ENCODE measurements at places on chromosomes 7 and 10.

- DNase-seq, result no peak
Measured at GRCh38 chr10:44723619-44724325, 187.4 kb upstream of the TMEM72 start.

DNA sequence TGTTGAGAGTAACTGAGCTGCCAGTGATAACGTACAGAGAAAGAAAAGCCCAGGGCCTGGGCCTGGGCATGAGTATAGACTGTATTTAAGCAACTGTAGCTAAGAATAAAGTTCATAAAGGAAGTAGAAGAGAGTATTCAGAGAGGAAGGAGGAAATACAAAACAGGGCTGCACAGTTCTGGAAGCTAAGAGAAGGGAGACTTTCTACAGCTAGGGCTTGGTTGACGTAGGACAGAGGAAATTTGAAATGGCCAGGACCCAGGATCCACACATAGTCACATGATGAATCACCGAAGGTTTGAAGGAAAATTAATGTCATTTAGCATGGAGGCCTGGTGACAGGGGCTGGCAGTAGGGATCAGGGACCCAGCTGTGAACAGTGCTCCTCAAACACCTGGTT lies 66.7 kb downstream of the ARL4A start:
- DNase-seq, result no peak

DNA sequence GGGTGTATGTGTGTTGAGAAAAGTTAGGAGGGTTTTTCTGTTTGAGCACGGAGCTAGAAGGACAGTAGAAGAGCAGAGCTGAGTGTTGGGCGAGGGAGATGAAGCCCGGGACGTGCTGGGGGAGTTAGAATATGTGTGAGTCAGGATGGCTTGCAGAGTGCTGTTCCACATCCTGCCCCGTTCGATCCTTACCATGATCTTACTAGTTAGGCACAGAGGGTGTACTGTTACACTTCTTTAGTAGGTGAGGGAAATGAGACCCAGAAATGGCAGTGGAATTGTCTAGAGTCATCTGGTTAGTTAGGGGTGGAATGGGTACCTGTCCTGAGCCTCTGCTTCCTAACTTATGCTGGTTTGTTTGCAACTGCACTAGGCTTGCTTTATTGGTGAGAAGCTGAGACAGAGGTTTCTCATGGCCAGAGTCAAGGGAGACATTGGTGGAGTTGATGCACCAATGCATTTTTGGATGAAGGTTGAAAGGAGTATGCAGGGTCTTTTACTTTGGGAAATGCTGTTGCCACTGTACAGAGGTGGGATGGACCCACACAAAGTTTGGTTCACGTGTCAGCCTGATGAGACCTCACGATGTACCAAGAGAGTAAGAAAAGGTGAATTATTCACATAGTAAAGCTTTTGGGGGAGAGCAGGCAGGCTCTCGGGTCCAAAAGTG lies 42.4 kb downstream of the CCNY start:
- no peak for DNase-seq

- DNase-seq, result no peak
Measured at GRCh38 chr10:86256690-86257315, 109.8 kb downstream of the GRID1 start.

DNA sequence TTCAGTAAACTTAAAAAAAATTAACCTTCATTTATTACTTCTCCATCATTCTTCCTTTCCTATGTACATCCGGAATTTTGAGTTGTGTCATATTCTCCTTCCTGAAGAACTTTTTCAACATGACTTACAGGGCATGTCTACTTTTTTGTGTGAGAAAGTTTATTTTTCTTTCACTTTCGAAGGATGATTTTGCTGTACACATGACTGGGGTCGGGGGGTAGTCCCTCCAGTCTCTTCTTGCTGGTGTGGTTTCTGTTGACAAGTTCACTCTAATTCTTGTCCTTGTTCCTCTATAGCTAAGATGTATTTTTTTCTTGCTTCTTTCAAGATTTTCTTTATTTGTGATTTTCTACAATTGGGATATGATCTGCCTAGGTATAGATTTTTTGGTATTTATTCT lies 55.8 kb downstream of the INPP5A start:
- no peak for DNase-seq

- no peak for DNase-seq
Measured at GRCh38 chr7:156160811-156161210, 348.5 kb upstream of the SHH start.
